ENCODE measurements at places on chromosomes 12 and 14.

DNA sequence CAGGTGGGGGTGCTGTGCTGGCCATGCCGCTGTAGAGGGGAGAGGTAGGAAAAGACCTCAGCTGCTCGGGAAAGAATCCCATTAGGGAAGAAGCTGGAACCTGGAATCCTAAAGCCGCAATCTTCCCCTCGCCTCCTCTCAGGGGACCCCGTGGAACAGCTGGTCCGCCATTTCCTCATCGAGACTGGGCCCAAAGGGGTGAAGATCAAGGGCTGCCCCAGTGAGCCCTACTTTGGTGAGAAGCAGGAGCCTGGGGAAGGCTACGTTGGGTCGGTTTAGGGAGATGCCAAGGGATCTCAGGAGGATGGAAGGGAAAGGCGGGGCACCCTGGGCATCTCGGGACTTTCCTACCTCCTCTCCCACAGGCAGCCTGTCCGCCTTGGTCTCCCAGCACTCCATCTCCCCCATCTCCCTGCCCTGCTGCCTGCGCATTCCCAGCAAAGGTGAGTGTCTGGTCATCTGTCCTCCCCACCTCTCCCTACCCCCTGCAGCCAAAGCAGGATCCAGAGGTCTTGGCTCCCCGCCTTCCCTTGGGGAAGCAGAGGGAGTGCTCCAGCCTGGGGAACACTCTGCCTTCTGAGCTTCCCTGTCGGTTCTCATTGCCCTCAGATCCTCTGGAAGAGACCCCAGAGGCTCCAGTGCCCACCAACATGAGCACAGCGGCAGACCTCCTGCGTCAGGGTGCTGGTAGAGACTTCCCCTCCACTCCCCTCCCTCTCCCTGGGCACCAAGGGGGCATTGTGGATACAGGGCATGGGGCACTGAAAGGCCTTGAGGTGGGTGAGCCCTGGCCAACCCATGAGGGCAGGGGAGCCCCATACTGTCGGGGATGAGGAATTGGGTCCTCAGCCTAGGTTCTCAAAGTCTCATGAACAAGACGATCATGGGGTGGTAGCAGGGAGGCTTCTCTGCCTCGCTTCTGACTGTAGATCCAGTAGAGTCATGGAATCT is 12.4 kb downstream of the TNS2 start:
- no peak for DNase-seq

DNA sequence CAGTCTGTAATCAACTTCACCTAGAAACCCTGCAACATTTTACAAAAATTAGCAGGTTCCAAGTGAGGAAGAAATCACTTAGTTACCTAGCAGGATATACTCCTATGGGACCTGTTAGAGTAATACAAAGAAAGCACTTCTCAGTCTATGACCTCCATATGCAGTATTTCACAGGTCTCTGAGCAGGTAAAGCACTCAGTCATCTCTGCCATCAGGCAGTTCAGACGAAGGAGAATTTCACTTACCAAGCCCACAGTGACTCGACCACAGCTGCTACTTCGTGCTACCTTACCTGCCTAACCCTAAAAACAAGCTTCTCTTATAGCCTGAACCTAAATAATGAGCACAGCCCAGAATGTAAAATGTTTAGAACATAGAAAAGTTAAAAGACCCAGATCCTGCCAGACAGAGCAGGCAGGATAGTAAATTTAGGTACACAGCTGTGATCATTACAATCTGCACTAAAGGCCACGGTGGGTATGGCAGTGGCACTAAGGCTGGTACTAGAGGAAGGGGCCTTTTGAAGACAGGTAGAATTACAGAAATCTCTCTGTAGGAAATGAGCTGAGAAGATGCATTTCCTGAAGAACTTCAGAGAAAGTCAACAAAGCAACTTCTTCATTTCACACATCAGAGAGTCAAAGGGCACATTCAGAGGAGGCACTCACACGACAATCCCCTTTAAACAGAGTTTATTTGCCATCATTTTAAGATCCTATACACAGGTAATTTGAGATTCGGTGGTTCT is 35.7 kb downstream of the DCAF5 start:
- no peak for DNase-seq

GRCh38 chr14:55123852-55124639 is 5.0 kb upstream of the LGALS3 start:
- DNase-seq = no peak

GRCh38 chr14:75361751-75362433 is 65.9 kb upstream of the JDP2 start:
- no peak for DNase-seq

DNA sequence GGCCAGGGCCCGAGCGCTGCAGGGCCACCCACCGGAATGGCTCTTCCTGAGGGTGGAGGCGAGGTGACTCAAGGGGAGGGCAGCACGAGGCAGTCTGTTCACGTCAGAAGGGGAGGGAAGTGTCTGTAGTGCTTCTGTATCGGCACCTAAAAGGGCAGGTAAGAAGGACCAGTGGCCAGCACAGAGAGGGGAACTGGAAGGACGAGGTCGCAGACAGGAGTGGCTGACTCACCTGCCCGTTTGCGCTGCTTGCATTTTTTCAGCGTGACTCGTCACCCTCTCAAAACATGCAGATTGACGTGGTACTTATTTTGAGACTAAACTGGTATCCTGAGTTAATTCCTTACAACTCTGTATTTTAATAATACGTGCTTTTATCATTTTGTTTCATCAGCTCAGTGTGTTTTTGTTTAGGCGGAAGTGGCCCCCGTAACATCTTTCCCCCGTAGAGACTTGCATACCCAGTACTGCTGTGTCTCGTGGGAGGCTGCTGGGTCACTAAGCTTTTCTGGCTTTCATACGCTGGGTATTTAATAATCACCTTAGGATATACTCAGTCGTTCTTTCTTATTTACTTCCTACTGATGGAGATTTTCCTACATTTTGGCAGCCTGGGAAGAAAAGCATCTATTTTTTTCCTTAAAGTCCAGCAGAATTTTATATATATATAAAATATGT is 26.4 kb downstream of the SFSWAP start:
- peak; percentile 30 for DNase-seq

DNA sequence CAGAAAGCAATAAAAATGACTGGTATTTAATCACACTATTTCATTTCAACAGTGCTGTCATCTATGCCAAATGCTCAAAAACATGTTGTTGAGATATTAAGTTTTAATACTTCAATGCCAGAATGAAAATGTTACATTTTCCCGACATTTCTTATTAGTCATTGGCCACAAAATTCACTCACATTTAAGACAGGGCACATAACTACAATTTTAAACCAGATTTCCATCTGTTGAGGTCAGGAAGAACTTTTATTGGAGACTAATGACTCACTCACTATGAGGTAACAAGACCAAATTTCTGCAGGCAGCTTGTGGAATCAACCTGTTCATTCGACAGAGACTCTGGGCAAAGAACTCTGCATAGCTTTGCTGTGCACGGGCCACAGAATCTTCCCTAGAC is 36.8 kb downstream of the PPTC7 start:
- peak; percentile 74 for DNase-seq
